Skin of body (tissue), 3 donors: ENCODE measurements at places on chromosomes 12 and 14. TPM values are rescaled to one million over a fixed set of nuclear protein-coding genes. Genes with fewer than 3 reads are reported as not detected.

DNA sequence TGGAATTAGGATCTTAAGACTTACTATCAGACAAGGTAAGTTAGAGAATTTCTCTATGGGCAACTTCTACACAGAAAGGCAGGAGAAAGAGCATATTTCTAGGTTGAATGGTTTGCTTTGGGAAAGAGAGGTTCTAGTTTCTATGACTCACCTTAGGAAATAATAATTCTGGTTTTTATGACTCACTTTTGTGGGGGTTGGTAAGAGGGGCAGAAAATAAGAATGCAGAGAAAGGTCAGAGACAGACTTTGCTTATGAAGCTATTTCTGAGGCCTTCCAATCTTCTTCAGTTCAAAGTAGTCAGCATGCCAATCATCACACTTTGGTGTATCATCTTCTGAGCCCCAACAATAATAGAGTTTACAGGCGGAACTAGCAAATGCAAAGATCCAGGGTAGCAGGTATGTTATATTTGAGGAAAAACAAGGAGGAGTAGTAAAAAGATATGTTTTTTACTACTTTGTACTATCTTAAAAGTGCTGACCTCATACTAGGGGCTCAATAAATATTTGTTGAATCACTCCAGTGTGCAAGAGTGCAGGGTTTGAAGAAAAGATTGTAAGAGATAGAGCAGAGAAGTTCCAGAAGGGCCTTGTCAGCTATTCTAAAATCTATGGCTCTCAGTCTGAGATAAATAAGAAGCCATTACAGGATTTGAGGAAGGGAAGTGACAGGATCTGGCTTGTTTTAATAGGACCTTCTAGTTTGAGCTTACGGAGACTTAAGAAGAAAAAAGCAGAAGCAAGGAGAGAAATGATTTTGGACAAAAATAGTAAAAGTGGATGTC is 56.7 kb upstream of the LRFN5 start:
- DNase-seq, result no peak

GRCh38 chr12:100020370-100020769 is 35.6 kb upstream of the ANKS1B start:
- DNase-seq, result no peak

DNA sequence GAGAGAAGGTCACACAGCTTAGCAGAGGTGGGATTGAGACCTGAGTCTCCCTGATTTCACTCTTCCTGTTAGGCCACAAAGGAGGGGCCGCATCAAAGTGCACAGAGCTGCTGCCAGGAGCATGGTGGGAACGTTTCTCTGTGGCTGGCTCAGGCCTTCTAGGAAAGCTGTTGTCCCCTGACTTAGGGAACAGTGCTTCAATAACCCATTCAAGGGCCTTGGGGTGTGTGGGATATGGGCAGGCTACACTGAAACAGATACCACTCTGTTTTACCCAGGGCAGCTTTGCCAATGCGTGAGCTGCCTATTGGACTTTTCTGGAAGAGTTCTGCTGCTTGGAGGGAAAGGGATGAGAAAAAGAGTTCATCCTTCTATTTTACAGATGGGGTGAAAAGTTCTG is 110.0 kb downstream of the ADCK1 start:
- no peak for DNase-seq

Gene SSTR1
- 0.49 TPM for total RNA-seq

Gene ENDOU
- 20.8 TPM for total RNA-seq
